ENCODE measurements at places on chromosomes 5 and 9.
A peak's percentile ranks its signal among the peaks of the same experiment; 100 is the strongest.

- H3K27me3 ChIP-seq: no peaks in the 10 kb centered on the region
- no peak overlapping the region for H3K4me3 ChIP-seq
- no peaks in the 10 kb centered on the region for H3K4me1 ChIP-seq
- no peaks in the 10 kb centered on the region for H3K36me3 ChIP-seq
- no peak for DNase-seq
- no peak overlapping the region for H3K27ac ChIP-seq
These were observed 96.3 kb upstream of the RANBP3L start for GRCh38 chr5:36397901-36398536.

GRCh38 chr5:149938279-149938678, 6.3 kb downstream of the PDE6A start:
- no peak for DNase-seq
- H3K4me1 ChIP-seq: no peaks in the 10 kb centered on the region
- H3K27me3 ChIP-seq: no peaks in the 10 kb centered on the region
- no peak overlapping the region for H3K27ac ChIP-seq
- no peaks in the 10 kb centered on the region for H3K36me3 ChIP-seq

DNA sequence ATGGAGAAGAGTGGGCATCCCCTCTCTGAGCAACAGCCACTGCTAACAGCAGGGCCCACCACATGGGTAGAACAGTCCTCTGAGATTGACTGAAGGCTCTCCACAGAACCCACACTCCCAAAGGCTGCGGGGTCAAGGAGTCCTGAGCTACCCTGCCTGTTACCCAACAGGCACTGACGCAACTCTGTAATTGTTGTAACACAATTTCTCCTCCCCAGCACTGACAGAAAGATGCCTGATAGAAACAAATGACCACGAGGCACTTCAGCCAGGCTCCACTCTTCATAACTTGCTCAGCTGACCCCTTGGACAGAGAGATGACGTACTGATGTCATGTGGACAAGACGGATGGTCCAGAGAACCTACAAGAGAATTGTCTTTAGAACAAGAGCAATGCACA, 220.7 kb downstream of the SPOCK1 start:
- H3K36me3 ChIP-seq: no peaks in the 10 kb centered on the region
- DNase-seq: no peak
- no peak overlapping the region for H3K27ac ChIP-seq
- H3K27me3 ChIP-seq: no peaks in the 10 kb centered on the region
- no peaks in the 10 kb centered on the region for H3K4me1 ChIP-seq

- no peak overlapping the region for H3K4me3 ChIP-seq
- H3K4me1 ChIP-seq: no peaks in the 10 kb centered on the region
- H3K36me3 ChIP-seq: no peaks in the 10 kb centered on the region
- H3K27me3 ChIP-seq: no peaks in the 10 kb centered on the region
These were observed 55.9 kb upstream of the C5orf58 start for GRCh38 chr5:170176916-170177315.

DNA sequence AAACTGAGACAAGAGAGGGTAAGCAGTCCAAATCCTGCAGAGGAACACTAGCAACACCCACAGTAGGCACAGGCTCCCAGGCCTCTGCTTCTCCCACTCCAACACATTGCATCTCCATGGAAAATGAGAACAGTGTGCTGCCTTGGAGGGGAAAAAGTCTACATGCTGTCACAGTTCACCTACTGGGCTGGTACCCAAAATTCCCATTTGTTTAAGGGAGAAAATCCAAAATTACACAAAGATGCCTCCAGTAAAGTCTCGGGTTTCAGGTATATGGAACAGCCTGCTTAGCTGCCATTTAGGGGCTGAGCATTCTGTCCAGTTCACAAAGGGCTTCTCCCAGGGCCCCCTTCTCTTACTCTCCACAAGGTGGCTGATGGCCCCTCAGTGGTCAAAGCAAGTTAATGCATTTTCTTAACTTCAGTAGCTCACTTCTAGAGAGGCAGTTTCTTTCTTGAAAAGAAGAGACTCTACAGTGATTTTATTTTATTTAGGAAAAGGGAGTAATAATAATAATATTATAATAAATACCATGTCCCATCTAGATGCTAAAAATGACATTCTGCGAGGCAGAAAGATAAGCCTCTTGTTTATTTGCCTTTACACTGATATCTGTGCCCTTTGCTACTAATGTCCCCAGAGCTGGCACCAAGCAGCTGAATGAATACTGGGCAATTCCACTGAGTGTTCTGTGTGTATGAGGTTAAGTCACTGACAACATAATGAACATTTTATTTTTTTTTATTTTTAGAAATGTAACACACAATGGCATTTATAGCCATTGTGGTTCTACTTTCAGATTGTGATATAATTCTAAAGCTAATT, 89.4 kb downstream of the RGS7BP start:
- no peak overlapping the region for H3K27ac ChIP-seq
- no peaks in the 10 kb centered on the region for H3K36me3 ChIP-seq
- H3K27me3 ChIP-seq: no peaks in the 10 kb centered on the region

GRCh38 chr5:67193439-67193807, 3.2 kb downstream of the CD180 start:
- DNase-seq: no peak
- H3K36me3 ChIP-seq: no peaks in the 10 kb centered on the region
- H3K27me3 ChIP-seq: no peaks in the 10 kb centered on the region
- no peak overlapping the region for H3K4me3 ChIP-seq

- H3K4me1 ChIP-seq: no peaks in the 10 kb centered on the region
- DNase-seq: no peak
- H3K4me3 ChIP-seq: no peak overlapping the region
- H3K27me3 ChIP-seq: no peaks in the 10 kb centered on the region
- no peaks in the 10 kb centered on the region for H3K36me3 ChIP-seq
These were observed 536.8 kb downstream of the BNC2 start for GRCh38 chr9:16333691-16334090.

DNA sequence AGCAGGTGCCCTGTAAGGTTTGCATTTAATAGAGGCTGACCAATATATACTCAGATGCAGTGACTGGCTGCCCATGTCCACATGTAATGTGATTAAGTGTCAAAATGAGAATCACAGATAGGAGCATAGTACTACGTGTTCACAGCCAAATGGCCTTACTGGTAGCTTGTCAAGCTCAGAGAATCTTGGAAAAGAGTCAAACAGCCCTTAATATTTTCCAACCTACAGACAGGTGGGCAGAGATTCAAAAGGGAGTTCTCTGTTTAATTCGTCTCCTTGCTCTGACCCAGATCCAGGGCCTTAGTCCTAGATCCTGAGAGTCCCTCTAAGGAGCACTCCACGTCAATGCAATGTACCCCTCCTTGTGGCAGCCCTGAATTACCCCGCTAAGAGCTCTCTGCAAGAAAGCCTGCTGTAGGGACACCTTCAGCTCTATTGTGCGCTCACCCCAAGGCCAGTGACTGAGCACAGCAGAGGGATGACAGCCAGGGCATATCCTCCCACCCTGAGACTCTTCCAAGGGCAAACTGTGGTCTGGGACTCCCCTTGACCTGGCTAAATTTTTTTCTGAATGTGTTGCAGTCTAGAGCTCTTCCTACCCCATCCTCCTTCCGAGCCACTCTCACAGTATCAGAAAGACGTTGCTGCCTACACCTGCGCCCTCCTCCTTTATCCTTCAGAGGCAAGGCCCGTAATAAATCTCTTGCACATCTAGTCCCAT, 159.2 kb downstream of the SNCAIP start:
- H3K4me1 ChIP-seq: no peaks in the 10 kb centered on the region
- H3K27ac ChIP-seq: no peak overlapping the region
- DNase-seq: no peak
- H3K36me3 ChIP-seq: no peaks in the 10 kb centered on the region

DNA sequence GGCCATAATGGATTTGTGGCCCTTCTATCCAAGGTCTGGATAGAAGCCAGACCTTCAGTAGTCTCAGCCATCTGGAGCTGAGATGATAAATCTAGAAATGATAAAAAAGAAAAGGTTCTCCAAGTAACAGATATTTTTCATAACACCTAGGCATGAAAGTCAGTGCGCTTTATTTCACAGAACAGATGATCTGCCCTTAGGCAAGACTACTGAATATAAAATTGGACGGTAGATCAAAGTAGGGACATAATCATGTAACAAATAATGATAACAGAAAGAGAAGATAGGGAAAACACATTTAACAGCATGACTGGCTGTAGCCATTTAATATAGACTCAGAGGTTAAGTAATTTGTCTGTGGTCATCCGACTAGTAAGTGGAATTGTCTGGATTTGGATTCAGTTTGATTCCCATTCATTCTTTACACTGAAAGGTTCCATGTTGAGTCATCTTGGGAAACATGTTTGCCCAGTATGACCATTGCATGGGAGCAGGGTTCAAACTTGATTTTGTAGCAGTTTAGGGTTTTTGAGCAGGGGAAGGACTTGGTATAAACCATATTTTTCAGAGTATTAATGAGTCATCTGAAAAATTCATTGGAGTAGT, 4.1 kb upstream of the CAVIN4 start:
- no peaks in the 10 kb centered on the region for H3K4me1 ChIP-seq
- H3K4me3 ChIP-seq: no peak overlapping the region
- no peak for DNase-seq
- H3K27me3 ChIP-seq: no peaks in the 10 kb centered on the region

GRCh38 chr9:113222482-113222841, 1.1 kb downstream of the SLC31A1 start:
- no peaks in the 10 kb centered on the region for H3K27me3 ChIP-seq
- H3K36me3 ChIP-seq: no peaks in the 10 kb centered on the region
- no peak for DNase-seq

DNA sequence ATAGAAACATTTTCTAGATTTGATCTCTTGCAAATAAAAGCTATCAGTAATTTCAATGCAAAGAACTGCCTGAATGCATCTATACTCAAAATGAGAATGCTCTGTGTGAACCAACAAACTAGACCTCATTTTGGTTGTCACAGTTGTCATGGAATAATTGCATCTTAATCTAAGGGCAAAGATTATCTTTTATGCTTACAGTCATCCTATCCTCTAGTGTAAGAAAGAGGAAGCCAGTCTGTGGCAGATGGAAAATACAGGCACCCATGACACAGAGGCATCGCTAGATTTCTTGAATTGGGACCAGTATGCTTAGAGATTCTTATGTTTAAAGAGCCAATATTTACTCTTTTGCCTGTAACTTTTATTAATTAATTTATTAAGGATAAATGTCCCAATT, 95.0 kb downstream of the MACIR start:
- H3K36me3 ChIP-seq: no peaks in the 10 kb centered on the region
- H3K27me3 ChIP-seq: no peaks in the 10 kb centered on the region
- H3K27ac ChIP-seq: no peak overlapping the region

DNA sequence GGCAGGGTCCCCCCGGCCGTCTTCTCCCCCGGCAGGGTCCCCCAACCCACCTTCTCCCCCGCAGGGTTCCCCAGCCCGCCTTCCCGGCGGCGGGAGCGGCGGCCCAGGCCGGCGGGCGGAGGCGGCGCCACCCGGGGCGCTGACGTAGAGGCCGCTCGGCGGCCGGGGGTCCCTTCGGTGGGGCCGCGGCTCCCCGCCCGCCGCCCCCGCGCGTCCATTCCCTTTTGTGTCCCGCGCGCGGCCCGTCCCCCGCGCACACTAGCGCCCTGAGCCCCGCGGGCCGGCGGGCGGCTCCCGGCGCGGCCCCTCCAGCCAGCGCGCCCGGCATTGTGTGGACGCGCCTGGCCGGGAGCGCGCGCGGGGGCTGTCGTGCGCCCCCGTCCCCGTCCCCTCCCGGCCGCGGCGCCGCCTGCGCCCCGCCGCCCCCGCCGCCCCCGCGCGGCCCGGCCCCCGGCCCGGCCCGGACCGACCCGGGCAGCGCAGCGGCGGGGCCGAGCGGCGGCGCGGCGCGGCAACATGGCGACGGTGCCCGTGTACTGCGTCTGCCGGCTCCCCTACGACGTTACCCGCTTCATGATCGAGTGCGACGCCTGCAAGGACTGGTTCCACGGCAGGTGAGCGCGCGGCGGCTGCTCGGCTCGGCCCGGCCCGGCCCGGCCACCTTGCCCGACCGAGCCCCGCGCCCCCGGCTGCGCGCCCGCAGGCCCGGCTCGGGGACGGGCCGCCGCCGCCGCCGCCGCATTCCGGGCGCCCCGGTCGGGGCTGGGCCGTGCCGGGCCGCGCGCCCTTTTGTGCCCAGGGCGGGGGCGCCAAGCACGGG, at the start of gene PHF2:
TSS of gene PHF2 (plus strand) at position 327 of the 820 bp plus-strand sequence. CDS start at position 517, 190 bp downstream.
- H3K4me1 ChIP-seq: peaks cover 23% of the 10 kb centered on the region
- no peaks in the 10 kb centered on the region for H3K27me3 ChIP-seq
- H3K4me3 ChIP-seq: peak within 1 kb of the TSS; percentile 82
- peak within 1 kb of the TSS; percentile 74 for H3K27ac ChIP-seq

DNA sequence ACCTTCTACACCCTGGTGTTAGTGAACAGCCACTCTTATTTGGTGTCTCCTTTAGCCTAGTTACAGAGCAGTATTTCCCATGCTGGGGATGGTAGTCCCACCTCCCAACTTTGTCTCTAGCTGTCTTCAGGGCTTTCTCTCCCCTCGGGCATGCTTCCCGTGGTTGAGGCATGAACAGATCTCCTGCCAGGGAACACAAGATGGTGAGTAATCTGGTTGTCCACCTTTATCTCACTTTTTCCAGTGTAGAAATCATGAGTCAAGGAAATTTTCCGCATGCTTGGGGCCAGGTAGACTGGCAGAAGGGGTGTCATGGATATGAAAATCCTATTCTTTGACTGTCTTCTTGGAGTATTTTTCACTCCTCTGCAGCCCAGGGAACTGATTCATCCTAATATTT, 532.9 kb downstream of the ANXA1 start:
- no peak for DNase-seq
- H3K27ac ChIP-seq: no peak overlapping the region
- H3K4me1 ChIP-seq: no peaks in the 10 kb centered on the region
- H3K4me3 ChIP-seq: no peak overlapping the region

- H3K36me3 ChIP-seq: no peaks in the 10 kb centered on the region
- no peak for DNase-seq
- no peak overlapping the region for H3K4me3 ChIP-seq
- no peak overlapping the region for H3K27ac ChIP-seq
- no peaks in the 10 kb centered on the region for H3K4me1 ChIP-seq
These were observed 96.7 kb downstream of the EDIL3 start for GRCh38 chr5:84287951-84288350.

GRCh38 chr9:134043531-134043988, 18.3 kb downstream of the BRD3OS start:
- no peaks in the 10 kb centered on the region for H3K27me3 ChIP-seq
- no peak overlapping the region for H3K27ac ChIP-seq
- H3K4me3 ChIP-seq: no peak overlapping the region
- H3K4me1 ChIP-seq: no peaks in the 10 kb centered on the region

GRCh38 chr5:91166059-91166807, 216.9 kb downstream of the ARRDC3 start:
- H3K4me3 ChIP-seq: no peak overlapping the region
- no peaks in the 10 kb centered on the region for H3K4me1 ChIP-seq
- H3K27ac ChIP-seq: no peak overlapping the region
- DNase-seq: no peak
- H3K27me3 ChIP-seq: no peaks in the 10 kb centered on the region
- no peaks in the 10 kb centered on the region for H3K36me3 ChIP-seq

- H3K27ac ChIP-seq: no peak overlapping the region
- no peak for DNase-seq
- H3K4me3 ChIP-seq: no peak overlapping the region
These were observed 56.2 kb downstream of the CNTLN start for GRCh38 chr9:17191082-17191481.

DNA sequence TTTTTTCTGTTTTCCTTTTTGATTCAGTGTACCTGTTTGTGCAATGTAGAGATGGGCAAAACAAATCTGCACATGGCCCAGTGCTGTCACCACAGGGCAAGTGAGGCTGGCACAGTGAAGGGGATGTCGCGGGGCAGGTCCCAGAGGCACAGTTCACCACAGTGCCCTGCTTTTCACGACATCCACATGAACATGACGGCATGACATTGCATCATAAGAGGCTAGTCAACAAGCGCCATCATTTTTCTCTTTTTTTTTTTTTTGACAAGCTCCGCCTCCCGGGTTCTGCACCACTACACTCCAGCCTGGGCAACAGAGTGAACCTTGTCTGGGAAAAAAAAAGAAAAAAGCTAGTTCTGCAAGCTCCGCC, 42.9 kb upstream of the VDAC1 start:
- no peak overlapping the region for H3K27ac ChIP-seq
- H3K27me3 ChIP-seq: no peaks in the 10 kb centered on the region
- H3K4me1 ChIP-seq: peaks cover 3% of the 10 kb centered on the region
- H3K4me3 ChIP-seq: no peak overlapping the region
